ENCODE measurements at places on chromosomes 4 and X.

DNA sequence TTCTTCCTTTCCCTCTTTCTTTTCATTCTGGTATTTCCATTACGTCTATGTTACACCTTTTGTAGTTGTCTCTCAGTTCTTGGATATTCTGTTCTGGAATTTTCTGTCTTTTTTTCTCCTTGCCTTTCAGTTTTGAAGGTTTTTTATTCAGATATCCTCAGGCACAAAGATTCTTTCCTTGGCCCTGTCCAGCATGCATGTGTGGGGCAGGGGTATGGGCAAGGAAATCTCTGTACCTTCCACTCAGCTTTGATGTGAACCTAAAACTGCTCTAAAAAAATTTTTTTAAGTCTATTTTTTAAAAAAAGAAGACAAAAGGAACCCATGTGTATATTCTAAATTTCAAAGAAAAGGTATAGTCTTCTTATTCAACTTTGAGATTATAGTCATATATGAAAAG, 180.5 kb downstream of the SOWAHB start:
- DNase-seq = no peak

DNA sequence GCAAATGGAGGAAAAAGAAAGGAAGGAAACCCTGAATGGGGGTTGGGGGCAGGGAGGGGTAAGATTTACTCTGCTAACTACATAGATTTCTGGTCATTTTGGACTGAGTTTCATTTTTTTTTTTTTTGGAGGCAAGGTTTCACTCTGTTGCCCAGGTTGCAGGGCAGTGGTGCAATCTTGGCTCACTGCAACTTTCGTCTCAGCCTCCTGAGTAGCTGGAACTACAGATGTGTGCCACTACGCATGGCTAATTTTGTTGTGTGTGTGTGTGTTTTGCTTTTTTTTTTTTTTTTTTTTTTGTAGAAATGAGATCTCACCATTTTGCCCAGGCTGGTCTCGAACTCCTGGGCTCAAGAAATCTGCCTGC, 223.5 kb downstream of the APBB2 start:
- no peak for DNase-seq

DNA sequence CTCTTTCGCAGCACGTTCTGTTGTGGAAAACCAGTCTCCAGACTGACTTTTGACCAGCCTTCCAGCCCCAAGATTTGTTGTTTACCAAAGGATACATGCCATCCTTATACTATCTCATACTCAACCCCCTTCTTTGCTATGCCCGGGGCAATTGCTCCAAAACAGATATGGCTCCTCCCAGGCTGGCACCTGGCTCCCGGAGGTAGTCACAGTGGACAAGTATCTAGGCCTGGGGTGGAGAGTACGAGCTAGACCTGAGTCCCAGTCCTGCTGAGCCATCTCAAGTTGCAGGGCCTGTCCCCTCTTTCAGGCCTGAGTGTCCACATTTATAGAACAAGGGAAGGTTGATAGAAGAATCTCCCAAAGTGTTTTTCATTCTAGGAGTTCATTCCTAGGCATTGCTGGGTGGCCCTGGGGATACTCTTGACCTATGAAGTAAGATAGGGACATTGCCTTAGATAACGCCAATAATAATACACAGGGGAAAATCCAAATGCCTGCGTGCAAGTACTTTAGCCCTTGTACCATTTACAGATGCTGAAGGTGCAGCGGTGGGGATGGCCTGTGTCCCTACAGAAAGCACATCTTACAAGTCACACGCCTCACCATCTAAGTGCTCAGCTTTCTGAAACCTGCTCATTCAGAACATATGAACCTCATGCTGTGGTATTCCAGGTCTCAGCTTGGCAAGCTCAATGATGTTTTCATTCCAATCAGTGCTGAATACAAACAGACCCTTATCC, 136.7 kb upstream of the MAMLD1 start:
- no peak for DNase-seq

DNA sequence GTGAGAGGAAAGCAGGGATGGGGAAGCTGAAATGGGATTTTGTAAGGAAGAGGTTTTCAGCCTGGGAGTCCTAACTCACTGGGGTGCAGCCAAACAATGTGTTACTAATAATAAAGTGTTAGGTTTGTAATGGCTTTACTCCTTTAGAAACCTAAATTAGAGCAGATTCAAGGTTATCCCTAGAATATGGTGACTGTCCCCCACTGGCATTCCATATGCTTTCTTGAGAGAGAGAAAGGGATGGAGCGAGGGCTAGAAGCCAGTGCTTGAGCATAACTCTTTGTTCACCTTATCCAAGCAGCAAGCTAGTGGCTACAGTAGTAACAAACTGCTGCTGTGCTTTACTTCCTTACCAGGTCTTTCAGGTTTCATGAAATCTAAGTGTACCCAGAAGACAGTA, 249.1 kb upstream of the PGRMC2 start:
- DNase-seq = no peak

DNA sequence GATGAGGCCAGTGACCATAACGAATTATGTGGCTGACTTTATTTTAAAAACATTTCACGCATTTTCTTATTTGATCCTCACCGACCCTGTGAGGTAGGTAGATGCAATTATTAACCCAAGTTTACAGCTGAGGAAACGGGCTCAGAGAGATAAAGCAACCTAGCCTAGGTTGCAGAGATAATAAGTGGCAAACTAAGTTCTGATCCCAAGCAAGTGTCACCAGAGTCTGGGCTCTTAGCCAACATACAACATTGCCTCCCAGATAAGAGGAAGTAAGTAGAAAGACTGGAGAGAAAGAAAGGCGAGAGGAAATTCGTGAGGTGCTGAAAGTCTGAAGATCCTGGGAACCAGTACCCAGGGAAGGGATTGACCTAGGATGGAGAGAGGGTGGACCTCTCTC, 77.4 kb upstream of the GPR50 start:
- DNase-seq = no peak

DNA sequence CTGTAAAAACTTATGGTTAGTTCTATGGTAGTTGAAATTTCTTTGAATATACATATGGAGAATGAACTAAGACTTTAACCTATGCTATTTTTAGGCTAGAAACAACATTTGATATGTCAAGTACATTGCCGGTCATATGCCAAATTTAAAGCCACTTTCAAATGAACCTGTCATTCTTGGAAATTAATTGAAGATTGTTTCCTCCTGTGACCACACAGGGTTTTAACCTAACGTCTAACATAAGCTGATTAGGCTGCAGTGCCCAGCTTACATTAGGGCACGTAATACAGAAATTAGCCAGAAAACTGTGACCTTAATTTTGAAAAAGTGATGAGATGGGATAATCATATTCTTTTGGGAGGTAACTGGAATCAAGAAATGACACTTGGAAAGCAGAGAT, 645.9 kb downstream of the FSTL5 start:
- no peak for DNase-seq

DNA sequence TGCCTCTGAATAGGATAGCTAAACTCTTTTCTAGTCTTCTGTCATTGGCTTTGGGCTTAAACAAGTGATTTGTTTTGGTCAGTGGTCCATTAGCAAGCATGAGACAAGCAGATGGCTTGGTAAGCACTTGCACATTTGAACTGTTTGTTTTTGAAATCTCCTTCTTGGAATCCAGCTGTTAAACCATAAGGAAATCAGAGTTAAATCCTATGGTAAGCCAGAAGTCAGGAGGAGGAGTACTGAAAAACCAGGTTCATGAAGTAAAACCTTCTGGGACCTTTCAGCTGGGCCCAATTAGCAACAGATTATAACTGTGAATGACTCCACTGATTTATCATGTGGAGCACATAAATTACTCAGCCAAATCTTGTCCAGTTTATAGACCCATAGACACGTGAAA, 1042.5 kb upstream of the PABPC4L start:
- DNase-seq = no peak

DNA sequence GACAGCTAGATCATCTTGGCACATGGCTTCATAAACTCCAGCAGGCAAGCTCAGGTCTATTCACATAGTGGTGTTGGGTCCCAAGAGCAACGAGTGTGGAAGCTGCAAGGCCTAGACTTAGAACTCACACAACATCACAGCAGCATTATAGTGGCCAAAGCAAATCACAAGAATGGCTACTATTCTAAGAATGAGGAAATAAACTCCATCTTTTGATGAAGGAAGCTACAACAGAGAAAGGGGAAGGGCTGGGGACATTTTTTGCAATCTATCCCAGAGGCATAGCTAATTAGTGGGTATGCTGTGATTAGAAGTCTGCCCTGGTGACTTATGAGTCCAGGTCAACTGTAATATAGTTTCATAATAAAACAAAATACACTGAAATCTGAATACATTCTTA, 42.9 kb upstream of the TAB3 start:
- no peak for DNase-seq

All from activated naive CD4-positive, alpha-beta T cell (primary cell).